Peyer's patch (tissue), 4 donors: ENCODE measurements at places on chromosomes 16 and 17.

GRCh38 chr16:8581831-8582580 is 8.3 kb downstream of the TMEM114 start:
- no peak for DNase-seq

GRCh38 chr17:17728146-17728545 is 46.9 kb downstream of the RAI1 start:
- no peak for DNase-seq

- DNase-seq = peak; percentile 89
These were observed 15.9 kb downstream of the GRB7 start for GRCh38 chr17:39753514-39754160.

DNA sequence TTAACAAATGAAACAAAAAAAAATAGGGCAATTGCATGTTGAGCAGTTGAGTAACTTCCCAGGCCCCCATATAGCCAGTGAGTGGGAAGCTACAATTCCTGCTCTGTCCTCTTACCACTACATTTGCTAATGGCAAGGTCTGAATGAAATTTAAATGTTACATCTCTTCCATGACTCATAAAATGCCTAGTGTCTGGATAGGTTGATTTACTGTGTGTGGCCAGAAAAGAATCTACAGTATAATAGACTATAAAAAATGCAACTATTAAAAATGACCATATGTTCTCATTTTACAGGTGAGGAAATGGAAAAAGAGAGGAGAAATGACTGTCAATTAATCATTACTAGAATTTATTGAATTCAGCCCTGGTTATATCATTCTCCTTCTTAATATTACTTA is 1199.3 kb downstream of the CDH11 start:
- no peak for DNase-seq

DNA sequence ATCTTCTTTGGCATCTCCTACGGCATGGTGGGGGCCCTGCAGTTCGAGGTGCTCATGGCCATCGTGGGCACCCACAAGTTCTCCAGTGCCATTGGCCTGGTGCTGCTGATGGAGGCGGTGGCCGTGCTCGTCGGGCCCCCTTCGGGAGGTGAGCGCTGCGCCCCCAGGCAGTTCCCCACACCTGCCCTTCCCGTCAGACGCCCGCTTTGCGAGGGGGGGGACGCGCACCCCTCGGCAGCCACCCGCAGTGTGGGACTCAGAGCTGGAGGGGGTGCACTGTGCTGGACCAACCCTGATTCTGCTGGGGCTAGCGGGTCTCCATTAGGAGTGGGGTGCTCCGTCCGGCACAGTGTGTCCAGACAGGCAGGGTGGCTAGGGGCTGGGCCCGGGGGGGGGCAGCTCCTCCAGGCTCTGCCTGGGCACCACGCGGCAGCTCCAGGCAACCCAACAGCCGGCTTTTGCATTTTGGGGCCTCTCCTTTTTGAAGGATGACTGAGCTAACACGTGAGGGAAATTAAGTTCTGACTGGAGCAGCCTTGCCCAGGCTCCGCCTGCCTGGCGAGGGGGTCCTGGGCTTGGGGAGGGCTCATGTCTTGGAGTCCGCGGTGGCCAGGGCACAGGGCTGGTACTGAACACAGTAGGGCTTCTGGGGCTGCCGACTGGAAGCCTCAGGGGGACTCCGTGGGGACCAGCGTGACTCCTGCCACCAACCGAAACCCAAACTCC is 9.1 kb downstream of the SLC16A3 start:
- no peak for DNase-seq

DNA sequence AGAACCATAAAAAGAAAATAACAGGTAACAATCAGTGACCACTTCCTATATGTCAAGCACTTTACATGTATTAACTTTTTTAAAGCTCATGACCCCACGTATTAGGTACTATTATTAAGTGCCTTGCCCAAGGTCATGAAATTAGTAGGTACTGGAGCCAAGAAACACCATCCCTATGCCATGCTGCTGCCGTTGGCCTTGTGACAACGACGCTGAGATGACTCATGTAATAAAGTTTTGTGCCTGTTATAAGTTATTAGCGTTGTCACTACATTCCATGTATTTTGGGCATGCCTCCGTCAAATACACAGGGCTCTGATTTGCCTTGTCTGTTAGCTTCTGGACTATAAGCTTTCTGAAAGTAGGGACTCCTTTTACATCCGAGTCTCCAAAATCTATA is 1.4 kb downstream of the BBS2 start:
- DNase-seq = no peak

GRCh38 chr17:44348234-44348987 is 3.3 kb downstream of the GRN start:
- no peak for DNase-seq

- DNase-seq = no peak
These were observed 18.0 kb upstream of the TRIM37 start for GRCh38 chr17:59124665-59125064.

- DNase-seq = no peak
These were observed 1.6 kb downstream of the CISD3 start for GRCh38 chr17:38731526-38732294.

GRCh38 chr16:90084215-90084950 is 7.3 kb upstream of the PRDM7 start:
- DNase-seq = no peak

DNA sequence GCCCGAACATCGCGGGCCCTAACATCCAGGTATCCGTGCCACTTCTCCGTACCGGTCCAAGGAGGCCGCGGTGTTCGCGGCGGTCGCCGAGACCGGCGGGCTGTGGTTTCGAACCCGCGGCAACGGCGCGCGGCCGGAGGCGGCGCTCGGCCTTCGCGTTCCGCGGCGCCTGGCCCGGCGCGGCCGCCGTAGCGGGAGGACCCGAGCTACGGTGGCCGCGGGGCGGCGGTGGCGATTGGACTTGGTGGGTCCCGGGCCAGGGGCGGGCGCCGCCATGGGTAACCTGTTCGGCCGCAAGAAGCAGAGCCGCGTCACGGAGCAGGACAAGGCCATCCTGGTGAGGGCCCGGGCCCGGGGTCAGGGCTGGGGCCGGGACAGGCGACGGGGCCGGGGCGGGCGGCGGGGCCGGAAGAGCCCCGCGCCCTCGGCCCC is at the start of gene CHMP6:
Gene CHMP6, plus strand, starts transcription at position 197 of the 432 bp plus-strand sequence. Its CDS starts 78 bp downstream, at position 275.
- DNase-seq = peak; percentile 59

DNA sequence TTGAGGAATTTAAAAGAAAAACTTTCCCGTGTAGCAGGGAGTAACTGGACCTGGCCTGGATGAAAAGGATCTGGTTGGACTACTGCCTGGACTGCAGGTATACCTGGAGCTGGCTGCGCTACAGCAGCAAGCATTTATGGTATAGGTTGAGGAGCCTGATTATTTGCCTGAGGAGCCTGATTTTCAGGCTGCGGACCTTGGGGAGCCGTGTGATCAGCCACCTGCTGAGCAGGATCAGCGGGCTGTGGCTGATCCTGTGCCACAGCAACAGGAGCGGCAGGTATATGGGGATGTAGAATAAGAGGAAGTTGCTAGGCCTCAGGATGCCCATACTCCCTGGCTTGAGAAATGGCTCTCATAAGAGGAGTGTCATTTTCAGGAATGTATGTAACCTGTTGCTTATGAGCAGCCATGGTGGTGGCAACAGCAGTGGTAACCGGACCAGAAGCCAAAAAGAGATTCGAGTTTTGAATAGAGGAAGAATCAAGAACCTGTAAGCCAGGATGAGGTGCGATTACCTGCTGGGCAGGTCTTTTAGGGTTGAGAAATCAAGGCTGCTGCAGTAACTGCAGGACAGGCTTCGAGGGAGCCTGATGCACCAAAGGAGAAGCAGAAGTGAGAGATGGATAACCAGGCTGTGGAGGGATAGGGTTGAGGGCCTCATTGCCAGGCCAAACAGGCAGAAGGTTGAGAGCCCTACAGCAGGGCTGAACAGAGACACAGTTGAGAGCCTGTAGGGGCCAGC is 60.9 kb upstream of the ARL4D start:
- no peak for DNase-seq

DNA sequence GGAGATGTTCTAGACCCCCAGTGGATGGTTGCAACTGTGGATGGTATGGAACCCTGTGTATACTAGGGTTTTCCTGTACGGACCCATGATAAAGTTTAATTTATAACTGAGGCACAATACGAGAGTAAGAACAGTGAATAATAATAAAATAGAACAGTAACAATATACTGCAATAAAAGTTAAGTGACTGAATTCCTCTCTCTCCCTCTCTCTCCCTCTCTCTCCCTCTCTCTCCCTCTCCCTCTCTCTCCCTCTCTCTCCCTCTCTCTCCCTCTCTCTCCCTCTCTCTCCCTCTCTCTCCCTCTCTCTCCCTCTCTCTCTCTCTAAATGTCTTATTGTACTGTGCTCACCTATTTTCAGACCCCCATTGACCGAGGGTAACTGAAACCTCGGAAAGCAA is 291.0 kb downstream of the IRF8 start:
- no peak for DNase-seq

DNA sequence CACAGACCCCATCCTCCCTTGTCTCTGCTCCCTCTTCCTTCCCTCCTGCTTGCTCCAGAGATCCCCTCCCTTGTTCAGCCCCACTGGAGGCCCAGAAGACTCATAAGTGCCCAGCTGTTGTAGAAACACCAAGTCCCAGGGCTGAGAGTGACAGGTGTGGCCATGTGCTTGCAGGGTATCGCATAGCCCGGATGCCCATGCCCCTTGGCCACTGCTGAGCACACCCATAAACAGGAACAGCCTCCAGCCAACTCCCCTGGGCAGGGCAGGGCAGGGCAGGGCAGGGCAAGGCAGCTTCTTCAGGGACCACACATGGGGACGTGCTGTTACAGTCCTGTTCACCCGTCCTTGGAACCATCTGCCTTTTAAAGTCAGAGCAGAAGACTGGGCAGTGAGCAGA is 2.0 kb downstream of the CACNG1 start:
- DNase-seq = no peak

GRCh38 chr16:894841-895240 is 75.9 kb downstream of the LMF1 start:
- DNase-seq = no peak

GRCh38 chr17:35889818-35890773 is 9.9 kb upstream of the CCL5 start:
- no peak for DNase-seq

DNA sequence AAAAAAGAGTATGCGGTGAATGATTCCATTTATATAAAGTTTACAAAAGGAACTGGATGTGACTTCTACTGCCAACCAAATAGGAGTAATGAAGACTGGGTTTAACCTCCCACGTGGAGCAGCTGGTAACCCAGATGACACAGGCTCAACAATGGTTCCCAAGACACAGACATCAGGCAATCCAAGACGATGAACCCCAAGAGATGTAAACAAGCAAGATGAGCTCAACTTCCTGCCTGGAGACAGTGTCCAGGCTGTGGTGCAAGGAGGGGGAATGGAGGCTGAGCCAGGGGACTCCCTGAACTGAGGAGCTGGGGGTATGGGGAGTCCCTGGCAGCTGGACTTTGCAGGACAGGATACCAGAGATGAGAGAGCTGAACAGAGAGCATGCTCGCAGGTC is 104.7 kb downstream of the LITAF start:
- DNase-seq = no peak

DNA sequence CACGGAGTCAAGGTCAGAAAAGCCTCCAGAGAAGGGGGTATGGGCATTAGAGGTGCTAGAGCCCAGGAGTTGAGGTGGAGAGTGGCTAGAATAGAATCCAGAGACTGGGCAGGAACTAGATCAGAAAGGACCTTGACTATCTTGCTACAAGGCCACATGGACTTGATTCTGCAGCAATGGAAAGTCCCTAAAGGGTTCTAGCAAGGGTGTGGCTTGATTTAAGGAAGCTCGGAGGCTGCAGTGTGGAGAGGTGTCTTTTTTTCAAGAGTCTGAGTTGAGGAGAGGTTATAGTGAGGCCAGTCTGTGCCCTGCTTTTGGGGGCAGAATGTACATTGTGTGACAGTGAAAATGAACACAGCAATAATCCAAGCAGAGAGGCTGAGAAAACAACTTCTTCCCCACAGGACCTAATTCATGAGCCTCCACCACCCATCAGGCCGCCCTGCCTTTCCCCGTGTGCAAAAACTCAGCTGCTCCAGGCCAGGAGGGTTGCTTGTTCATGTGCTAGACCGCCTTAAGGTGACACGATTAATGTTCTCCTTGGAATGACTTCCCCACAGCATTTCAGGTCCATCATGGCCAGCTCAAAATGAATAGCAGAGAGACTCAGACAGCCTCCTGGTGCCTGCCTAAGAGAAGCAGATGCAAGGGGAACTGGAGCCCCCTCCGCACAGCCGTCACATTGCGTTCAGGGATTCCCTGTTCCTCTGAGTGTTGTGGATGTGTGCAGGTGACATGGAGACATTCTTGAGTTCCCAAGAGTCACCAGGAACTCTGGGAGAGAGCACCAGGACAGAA is 8.7 kb upstream of the BEAN1 start:
- DNase-seq = peak; percentile 15

DNA sequence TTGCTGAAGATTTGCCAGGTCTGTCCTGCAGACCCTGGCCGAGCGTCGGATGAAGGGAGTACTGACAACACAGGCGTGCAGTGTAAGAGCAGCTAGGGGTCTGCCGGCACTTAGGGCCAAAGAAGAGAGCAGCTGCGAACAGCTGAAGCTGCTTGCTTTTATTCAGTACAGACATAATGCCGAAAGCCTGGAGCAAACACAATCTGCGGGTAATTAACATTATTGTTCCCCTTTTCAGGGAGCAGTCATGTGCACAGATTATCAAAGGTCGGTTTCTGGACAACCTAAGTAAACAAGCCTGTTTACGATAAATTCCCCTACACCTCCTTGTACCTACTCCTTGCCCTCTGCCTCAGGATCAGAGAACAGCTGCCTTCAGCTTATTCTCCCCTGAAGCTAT is 12.0 kb upstream of the KRT23 start:
- DNase-seq = no peak
